ENCODE measurements at places on chromosomes 11 and 22.

DNA sequence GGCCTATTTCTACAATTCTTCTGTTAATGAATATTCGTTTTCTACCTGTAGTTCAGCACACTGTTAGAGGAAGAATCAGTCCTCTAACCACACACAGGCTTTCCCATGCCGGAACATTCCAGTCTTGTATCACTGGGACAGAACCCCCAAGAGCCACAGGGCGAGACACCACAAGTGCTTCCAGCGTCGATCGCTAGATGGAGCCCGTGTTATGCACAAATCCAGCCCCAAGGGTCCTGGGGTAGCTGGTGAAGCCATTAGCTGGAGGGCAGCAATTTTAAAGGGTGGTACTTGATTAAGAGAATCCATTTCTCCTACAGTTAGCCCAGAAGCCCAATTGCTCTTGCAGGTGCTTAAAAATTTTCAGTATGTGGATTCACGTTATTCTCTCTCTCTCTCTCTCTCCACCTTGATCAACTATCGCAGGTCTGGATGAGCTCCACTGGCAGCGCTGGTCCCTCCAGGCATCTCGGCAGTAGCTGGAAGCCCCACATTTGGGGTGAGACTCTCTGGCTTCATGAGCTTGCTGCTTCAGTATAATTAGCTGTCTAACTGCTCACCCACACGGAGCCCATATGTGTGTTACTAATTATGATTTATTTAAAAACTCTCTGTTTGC lies 148.2 kb upstream of the SNX19 start:
- DNase-seq = no peak

DNA sequence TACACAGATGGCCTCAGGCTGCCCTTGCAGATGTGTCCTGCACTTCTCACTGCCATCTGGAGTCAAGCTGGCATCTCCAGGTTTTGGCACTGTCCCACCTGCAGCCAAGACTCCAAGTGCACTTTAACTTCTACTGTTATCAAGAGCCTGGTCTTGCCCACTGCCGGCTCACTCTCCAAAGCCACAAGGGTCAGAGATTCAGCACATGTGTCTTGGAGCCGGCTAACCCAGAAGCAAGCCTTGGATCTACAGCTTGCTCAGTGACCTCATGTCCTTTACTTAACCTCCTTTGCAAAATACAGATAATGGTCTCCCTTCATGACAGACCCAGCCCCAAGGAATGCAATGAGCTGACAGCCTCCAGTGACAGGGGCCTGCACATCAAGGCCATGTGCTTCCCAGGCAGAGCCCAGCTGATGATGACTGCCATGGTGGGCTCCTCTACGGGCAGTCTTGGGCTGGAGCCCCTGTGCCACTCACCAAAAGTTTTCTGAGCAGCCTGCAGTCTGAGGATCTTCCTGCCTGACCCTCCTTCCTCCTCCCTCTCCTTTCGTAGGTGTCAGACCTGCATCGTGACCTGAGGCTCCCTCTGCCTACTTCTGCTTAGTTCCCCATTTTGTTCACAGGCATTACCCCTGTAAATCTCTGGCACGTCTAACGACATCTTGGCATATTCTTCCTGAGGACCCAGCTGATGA lies 9.0 kb downstream of the TP53AIP1 start:
- no peak for DNase-seq

- no peak for DNase-seq
Observed at GRCh38 chr11:76782531-76783293, 444 bp upstream of the TSKU start.

GRCh38 chr22:20010307-20011122 lies 6.1 kb downstream of the ARVCF start:
- no peak for DNase-seq

DNA sequence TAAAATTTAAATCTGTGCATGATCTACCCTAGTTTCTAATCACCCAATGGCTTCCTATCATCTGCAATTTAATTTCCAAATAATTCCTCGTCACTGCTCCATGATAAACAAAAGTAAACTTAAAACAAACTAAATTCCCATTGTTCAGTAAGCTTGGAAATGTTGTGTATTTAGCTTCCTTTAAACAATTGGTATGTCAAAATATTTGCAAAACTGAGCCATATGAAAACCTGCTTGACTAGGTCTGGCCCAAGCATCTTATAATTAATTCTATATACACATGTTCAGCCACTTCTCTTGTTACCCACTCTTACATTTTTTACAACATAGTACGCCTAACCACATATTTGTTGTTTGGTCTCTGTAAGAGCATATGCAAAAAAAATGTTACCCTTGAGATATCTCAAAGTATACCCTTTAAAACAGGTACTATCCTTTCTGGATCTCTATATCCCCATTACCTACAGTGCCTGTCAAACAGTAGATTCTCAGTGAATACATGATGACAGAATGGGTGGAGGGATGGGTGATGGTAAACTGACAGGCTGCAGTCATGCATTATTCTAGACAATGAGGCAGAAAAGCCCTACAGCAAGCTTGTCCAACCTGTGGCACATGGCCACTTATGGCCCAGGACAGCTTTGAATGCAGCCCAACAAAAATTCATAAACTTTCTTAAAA lies 1277.9 kb upstream of the TENM4 start:
- no peak for DNase-seq

DNA sequence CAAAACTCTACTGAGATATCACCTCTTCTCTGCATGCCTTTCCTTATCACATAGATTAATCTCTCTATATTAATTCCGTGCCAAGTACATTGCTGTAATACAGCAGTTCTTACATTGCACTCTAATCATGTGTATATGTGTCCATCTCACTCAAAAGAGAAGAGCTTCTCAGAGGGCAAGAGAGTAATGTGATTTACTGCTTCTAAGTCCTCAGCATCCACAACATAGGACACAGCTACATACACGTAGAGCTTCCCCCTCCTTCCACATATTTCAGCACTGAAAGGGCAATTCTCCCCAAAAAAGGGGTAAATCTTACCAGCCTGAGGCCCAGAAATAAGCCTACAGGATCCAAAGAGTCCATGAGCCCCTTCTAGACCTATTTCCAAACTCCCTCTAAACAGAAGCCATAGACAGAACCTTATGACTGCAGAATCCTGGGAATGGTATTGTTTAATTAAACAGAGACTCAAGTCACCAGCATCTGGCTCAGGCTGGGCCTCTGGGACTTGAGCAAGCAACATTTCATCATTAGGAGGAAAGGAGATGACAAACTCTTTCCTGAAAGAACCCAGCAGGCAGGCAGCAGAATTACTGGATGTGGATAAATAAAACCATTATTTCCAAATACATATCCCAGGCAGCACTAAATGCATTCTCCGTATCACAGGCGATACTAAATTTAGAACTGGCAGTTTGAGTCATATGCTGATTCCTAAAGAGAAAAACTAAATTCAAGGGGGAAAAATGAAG lies 87.2 kb downstream of the KCNC1 start:
- no peak for DNase-seq

DNA sequence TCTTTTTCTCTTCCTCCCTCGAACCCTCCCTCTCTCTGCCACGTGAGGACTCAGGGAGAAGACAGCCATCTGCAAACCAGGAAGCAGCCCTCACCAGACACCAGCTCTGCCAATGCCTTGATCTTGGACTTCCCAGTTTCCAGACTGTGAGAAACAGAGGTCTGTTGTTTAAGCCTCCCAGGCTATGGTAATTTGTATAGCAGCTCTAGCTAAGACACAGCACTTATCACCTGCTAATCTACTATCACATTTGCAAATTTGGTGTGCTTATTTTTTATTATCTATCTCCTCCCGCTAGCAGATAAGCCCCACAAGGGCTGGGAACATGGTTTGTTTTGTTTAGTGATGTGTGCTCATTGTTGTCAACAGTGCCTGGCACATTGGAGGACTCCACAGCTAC lies 124.8 kb upstream of the OPCML start:
- no peak for DNase-seq

- no peak for DNase-seq
Observed at GRCh38 chr22:29316141-29316828, 788 bp upstream of the RASL10A start.

DNA sequence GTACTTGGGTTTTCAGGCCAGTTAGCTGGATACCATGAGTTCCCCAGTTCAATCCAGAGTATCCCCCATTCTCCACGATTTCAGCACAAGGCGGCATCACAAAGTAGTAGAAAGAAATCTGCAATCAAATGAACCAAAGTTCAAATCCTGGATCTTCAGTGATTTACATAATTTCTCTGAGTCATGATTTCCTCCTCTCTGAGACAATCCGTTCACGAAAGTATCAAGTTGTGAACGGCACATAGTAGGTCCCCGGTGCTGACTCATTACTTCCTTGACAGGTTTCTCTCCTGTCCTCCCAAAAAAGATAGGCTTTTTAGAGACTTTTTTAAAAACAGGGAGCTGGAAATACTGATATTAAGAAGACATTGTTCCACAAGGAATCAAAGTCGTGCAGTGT lies 69.1 kb upstream of the AKIP1 start:
- DNase-seq = no peak

- DNase-seq = no peak
Observed at GRCh38 chr22:22513619-22514018, 5.1 kb upstream of the ZNF280B start.

DNA sequence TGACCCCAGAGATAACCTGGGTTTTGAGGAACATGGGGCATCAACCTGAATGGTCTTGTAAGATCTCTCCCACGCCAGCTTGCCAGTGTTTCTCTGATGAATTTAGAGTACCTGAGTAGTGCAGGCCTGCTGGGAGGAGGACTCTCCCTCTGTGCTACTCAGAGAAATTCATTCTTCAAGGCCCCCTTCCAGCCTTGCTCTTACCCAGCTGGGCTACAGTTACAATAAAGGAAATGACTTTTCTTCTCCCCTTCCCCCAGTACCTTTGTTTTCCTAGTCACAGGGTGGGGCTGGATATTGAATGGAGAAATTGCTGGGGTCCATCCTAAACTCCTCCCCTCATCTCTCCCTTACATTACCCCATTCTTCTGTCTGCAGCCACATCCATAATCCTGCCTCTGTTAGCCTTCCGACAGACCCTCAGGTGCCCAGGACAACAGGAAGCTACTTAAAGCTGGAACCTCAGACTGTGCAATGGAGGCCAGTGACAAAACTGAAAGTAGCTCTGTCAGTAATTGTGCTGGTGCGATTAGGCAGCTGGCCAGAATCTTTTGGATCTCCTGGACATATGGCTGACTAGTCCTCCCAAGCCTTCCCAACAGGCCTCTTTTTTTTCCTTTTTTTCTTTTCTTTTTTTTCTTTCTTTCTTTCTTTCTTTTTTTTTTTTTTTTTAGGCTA lies 17.4 kb downstream of the LIMK2 start:
- DNase-seq = no peak

DNA sequence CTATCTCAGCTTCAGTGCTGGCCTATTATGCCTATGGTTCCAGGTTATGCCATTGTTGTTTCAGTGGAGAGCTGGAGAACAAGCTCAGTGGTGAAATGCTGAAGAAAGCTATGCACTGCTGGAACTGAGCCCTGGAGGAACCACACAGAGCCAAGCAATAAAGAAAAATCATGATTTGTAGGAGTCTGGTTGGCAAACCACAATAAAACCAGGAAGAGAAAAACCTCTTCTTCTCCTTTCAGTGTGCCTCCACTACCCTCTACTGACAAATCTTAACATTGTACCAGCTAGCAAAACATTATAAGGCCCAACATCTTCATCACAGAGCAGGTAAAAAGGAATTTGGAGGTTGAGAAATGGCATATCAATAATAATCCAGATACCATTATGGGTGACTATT lies 5.3 kb downstream of the OR51F2 start:
- no peak for DNase-seq

DNA sequence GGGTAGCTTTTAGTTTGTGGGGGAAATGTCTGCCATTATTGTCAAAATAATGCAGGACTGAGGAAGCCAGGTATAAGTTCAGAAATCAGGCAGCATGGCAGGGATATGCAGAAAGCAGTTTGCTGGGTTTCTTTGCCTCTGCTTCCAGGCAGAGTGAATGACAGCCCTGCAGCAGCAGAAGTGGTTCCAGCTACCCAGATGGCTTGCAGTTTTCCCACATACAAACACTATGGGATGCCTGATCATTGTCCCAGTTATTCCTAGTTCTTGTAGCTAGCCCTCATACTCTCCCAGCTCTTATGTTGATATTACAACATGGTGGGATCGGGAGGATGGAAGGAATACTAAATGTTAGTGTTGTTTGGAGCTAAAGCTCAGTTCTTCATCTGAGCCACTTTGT lies 2.8 kb upstream of the DIXDC1 start:
- no peak for DNase-seq

DNA sequence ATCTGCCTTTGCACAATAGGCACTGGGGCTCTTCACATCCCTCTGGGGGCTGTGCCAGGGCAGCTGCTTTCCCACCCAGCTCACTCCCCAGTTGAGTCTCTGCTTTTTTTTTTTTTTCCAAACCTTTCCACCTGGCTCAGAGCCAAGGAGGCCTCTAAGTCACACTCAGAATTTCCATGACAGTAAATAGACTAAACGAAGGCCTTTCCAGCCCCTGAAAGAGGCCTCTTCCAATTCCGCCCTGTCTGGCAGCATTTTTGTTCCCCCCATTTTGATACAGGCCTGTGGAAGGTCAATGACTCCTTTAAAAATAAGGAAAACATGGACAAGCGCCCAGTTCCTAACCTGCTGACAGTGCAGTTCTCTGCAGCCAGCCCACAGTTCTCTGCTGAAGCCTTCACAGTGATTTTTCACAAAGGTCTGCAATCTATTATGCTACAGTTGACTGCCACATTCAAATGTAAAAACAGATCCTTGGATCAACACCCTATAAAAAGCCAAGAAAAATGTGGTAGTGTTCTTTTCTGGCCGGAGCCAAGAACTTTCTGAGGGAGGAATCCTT lies 107.5 kb upstream of the SESN3 start:
- no peak for DNase-seq

- no peak for DNase-seq
Observed at GRCh38 chr11:42840176-42840829, 471.5 kb upstream of the API5 start.

- no peak for DNase-seq
Observed at GRCh38 chr11:8692417-8692816, 9.8 kb downstream of the RPL27A start.

GRCh38 chr11:130047141-130047540 lies 22.6 kb upstream of the APLP2 start:
- no peak for DNase-seq

All from CD4-positive, alpha-beta T cell treated with Interleukin-2 at 100 ng/mL for 4 hours (primary cell).